ENCODE measurements at places on chromosomes 7 and 10.

- no peak for DNase-seq
These were observed 2.7 kb downstream of the NKX1-2 start for GRCh38 chr10:124446830-124447750.

DNA sequence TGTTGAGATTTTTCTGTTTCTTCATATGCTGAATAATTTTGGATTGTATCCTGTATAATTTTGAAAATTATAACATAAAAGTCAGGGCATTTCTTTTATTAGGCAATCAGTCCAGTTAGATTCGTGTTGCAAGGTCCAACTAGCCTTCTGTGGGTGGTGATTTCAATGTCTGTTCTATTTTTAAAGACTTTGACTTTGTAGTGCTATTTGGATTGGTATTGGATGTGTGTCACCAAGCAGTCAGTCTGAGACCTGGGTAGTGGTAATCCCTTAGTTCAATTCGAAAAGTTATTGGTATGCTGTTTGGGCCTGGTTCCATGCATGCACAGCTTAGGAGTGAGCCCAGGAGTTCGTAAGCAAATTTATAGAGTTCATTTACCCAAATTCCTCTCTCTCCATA, 82.2 kb downstream of the EPDR1 start:
- no peak for DNase-seq

GRCh38 chr7:6650521-6651011, 13.4 kb downstream of the ZNF316 start:
- no peak for DNase-seq

DNA sequence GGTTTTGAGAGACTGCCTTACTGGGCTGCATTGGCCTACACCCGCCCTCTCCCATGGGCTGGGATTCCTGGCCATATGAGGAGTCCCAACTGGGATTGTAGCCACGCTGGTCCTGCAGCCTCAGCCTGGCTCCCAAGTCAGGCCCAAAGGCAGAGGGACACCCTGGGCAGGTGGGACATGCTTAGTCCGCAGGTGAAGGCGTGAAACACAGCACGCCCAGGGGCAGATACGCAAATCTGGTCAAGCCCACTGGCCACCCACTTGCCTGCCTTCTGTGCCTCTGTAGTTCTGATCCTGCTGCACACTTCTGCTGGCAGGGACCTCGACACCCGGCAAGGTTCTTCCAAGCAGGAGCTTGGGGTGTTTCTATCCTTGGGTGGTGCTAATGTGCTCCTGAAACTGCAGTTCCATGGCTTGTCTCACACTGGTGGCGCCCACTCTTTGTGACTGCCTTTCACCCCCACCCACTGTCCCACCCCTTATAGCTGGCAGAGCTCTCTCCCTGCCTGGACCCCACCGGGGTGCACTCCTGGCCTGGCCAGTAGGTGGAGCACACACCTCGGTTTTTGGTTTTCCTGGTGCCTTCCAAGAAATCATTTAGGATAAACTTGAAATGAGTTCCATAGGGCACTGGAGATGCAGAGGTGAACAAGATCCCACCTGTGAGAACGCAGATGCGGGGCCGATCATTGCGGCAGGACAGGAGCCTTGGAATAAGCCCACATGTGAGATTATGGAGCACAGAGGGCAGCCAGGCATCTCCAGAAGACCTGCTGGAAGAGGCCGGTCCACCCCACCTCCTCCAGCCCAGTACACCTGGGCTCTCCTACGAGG, 47.9 kb downstream of the MKI67 start:
- DNase-seq: no peak
